Cerebellum (tissue), 4 donors: ENCODE measurements at places on chromosomes 13 and 19. TPM values are rescaled to one million over a fixed set of nuclear protein-coding genes. Genes with fewer than 3 reads are reported as not detected.

The CEACAM7 gene
- total RNA-seq, result 0.36 TPM

GRCh38 chr13:63163903-63164302 lies 1748.3 kb upstream of the PCDH20 start:
- no peak for DNase-seq

DNA sequence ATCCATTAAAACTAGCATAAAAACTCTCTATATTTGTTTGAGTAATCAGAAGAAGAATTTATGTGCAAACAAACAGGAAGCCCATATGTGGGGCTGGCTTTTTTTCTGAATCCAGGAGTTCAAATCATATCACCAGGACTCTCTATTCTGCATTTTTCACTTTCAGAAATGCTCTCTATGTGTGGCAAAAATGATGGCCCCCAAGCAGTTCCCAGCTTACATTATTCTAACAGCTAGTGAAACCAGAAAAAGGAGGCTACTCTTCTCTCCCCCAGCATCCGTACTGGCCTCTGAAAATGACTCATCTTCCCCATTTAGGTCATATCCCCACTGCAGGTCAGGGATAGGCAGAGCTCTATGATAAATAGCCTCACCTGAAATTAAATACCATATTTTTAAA lies 20.4 kb downstream of the RBM26 start:
- no peak for DNase-seq

- no peak for DNase-seq
Measured at GRCh38 chr13:95623141-95623540, 21.4 kb downstream of the DZIP1 start.

DNA sequence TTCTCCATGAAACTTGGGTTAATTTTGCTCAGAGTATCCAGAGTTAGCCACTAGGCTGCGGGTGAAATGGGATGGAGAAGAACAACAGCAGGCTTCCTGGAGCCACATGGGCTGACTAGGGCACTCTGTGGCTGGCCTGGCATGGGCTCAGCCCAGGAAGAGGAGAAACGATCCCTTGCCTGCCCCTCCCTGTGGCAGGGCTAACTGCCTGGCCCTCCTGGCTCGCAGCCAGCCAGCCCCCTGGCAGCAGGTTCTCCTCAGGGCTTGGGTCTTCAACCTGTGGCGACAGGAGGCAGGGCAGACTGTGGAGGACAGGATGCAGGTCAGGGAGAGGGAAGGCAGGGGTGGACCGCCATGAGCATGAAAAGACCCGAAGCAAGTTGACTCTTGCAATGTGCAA lies 78.7 kb upstream of the GPR183 start:
- no peak for DNase-seq

DNA sequence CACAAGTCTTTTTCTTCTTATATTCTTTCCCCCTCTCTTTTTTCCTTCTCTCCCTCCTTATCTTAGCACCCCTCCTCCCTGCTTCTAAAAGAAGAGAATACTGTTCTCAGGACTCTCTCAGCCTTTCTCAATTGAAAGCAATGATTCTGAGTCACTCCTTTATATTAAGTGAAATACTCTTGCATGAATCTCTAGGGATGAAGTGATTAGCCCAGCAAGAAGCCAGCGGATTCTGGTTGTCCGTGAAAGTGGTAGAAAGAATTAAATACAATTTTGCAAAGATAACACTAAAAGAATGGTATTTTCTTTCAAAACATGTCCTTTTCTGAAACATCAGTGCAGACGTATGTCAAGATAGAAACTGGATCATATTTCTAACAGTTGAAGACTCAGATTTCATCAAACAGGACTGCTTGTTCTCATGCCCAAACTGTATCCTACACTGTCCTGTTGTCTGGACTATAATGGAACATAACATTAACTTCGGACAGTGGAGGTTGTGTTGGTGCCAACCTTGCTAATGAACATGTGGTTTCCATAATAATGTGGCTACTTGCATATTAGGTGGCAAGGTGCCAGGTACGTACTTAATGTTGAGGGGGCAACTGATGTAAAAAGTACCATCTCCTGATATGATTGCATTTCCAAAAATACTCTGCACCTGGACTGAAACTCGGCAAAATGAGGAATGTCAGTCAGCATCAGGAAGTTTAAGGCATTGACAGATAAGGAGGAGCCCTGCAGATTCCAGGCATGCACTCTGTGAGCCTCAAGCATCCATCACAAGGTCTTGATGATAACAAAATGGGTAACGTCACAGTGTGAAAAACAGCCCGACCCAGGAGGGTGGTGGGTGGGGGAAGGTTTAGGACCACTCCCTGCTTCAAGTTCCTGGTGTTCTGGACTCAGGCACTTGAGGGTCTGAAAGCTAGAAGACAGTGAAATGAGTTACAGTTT lies 357.2 kb downstream of the DLEU7 start:
- no peak for DNase-seq

DNA sequence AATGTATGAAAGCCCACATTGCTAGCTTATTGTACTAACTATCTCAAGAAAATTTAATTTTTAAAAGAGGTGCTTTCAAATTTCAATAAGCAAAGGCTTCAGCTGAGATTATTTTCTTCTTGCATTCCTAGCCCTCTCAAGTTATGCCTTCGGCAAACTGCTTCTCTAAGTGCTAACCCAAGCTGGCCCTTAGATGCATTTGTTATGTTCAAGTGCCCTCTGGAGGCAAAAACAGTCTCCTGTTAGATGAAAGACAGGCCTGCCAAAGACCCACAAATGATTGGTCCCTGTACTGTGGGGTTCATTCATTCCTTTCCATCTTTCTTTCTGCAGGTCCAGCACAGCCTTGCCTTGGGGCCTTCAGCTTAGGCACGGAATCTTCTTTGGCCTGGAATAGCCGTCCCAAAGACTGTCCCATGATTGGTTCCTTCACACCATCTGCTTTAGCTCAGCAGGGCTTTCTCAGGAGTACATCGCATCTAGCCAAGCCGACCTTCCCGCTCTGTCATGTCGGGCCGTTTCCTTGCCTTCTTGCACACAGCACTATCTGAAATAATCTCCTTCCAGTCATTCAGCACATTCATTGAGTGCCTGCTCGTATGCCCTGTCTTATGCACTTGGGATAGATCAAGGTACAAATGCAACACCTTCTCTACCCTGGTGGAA lies 26.4 kb upstream of the TPTE2 start:
- DNase-seq, result no peak

- DNase-seq, result no peak
Measured at GRCh38 chr13:68473834-68474326, 1243.7 kb upstream of the PCDH9 start.

DNA sequence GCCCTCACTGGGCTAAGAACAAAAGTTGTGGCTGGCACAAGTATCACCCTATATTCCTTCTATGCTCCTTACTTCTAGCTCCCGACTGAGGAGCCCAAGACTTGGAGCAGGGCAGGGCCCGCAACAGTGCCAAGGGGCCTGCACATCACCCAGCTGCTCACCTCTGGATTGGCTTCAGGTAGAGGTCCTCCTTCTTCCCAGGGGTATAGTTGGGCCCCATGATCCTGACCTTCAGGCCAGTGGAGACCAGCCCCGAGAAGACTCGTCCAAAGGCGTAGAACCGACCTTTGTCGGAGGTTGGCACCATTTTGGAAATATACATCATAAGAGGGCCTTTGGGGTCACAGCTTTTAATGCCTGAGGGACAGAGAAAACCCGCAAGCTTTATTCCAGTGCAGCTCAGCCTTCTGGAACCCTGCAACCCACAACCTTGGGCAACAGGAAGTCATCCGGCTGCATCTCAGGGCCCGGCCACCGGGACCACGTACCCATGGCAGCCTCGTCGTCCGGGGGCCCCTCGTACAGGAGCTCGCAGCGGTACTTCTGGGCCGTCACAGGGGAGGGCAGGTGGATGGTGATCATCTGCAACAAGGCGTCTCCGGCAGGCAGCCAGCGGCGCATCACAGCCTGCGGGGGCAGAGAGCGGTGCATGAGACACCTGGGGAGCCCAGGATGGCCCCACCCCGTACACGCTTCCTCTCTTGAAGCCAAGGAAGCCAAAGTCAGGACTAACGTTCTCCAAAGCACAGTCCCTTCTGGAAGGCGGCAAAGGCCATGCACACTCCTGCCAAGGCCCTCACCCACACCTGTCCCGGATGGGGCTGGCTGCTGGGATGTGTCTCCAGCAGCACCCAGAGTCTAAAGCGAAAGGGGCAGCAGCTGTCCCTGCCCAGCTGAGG lies 4.7 kb downstream of the EEF2 start:
- DNase-seq, result no peak

- DNase-seq, result no peak
Measured at GRCh38 chr19:7870571-7871436, 3.4 kb downstream of the PRR36 start.
